ENCODE measurements at places on chromosomes 16 and 17. TPM values are rescaled to one million over a fixed set of nuclear protein-coding genes. Genes with fewer than 3 reads are reported as not detected.

Gene UBALD1
- 21.2 TPM for total RNA-seq

Gene ARL17B
- total RNA-seq = 16.3 TPM

Gene PABPN1L
- not detected for total RNA-seq

Gene C16orf89
- total RNA-seq = 13.3 TPM

Gene OTOP2
- not detected for total RNA-seq

Gene GFOD2
- total RNA-seq = 27.3 TPM

Gene OR1A1
- not detected for total RNA-seq

Gene ZNF385C
- not detected for total RNA-seq

Gene MLLT6
- 195 TPM for total RNA-seq

Gene PPP1R1B
- 1.0 TPM for total RNA-seq

Gene LYZL6
- not detected for total RNA-seq

Gene RNF222
- total RNA-seq = not detected

Gene TPSG1
- total RNA-seq = 0.81 TPM

Gene MEIOC
- not detected for total RNA-seq

Gene GNG13
- not detected for total RNA-seq

Gene DPEP3
- not detected for total RNA-seq

Gene HOXB9
- total RNA-seq = 0.33 TPM

Gene SMIM36
- total RNA-seq = not detected

Gene TSNAXIP1
- 1.1 TPM for total RNA-seq

Gene KCNJ12
- total RNA-seq = 4.0 TPM

Gene GEMIN4
- total RNA-seq = 17.2 TPM

Gene MAP2K6
- total RNA-seq = 3.4 TPM

Gene HSD17B2
- not detected for total RNA-seq

Gene COPZ2
- 84.2 TPM for total RNA-seq

Gene HCRT
- total RNA-seq = not detected

Gene RUNDC3A
- total RNA-seq = 0.75 TPM

Gene CIITA
- 104 TPM for total RNA-seq

Gene MMP28
- 4.5 TPM for total RNA-seq

Gene NEUROD2
- not detected for total RNA-seq

Gene MPO
- 0.63 TPM for total RNA-seq

Gene IRX3
- total RNA-seq = 6.7 TPM

Gene C17orf113
- 0.96 TPM for total RNA-seq

Gene SMIM22
- total RNA-seq = not detected

Gene CYBC1
- 59.9 TPM for total RNA-seq

Gene PERCC1
- total RNA-seq = not detected

Gene FOXN1
- not detected for total RNA-seq

Gene SHBG
- 0.33 TPM for total RNA-seq

Gene SULT1A2
- 1.8 TPM for total RNA-seq

Gene ZNF597
- total RNA-seq = 3.2 TPM

Gene TGFB1I1
- total RNA-seq = 240 TPM

Gene CES1
- total RNA-seq = 92.8 TPM

Gene SOX15
- total RNA-seq = 2.4 TPM

Gene MLYCD
- total RNA-seq = 8.6 TPM

Measured in aorta (tissue), 5 donors.